ENCODE measurements at places on chromosomes 7 and 10.

- no peak for DNase-seq
Observed at GRCh38 chr10:78298835-78299234, 265.2 kb downstream of the RPS24 start.

GRCh38 chr7:117110480-117111315, 157.4 kb downstream of the ST7 start:
- DNase-seq: peak; percentile 45

DNA sequence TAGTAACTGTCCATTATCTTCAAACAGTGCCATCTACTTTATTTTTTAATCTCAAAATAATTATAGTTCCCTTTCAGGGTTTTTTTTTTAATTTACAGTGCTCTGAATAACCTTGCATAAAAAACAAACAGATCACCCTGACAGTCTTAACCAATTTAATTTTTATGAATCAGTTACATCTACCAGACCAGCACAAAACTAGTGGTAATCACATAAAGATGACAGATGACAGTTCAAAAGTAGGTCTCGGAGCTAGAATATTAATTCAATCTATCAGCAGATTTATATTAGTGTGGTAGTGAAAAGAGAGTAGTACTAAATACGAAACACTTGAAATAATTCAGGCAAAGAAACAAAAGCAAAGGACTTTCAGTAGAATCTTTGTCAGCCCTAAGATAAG, 53.9 kb downstream of the COL28A1 start:
- no peak for DNase-seq

- DNase-seq: no peak
Observed at GRCh38 chr7:132653366-132653930, 77.2 kb upstream of the PLXNA4 start.

GRCh38 chr7:126302639-126303038, 950.1 kb downstream of the GRM8 start:
- DNase-seq: no peak

- no peak for DNase-seq
Observed at GRCh38 chr7:150594805-150595204, 27.6 kb downstream of the GIMAP4 start.

GRCh38 chr7:47095946-47096345, 486.0 kb downstream of the TNS3 start:
- DNase-seq: no peak

DNA sequence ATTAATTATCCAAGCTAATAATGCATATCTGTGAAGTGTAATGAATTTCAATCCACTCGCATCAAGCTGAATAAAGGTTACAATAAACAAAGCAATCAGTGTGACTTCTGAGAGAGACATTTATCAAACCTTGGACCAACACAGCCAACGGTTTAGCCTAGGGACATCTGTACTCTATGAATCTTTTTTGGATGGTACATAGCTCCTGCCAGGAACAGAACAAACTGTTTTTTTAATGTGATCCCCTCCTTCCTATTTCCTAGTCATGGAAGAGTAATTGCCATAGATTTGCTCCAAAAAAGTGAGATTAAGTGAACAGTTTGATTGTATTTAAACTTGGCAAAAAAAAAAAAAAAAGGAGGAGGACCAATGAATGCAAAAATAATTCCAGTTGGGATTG, 11.2 kb upstream of the NRCAM start:
- DNase-seq: no peak

GRCh38 chr10:88281592-88282347, 301.3 kb downstream of the RNLS start:
- no peak for DNase-seq

DNA sequence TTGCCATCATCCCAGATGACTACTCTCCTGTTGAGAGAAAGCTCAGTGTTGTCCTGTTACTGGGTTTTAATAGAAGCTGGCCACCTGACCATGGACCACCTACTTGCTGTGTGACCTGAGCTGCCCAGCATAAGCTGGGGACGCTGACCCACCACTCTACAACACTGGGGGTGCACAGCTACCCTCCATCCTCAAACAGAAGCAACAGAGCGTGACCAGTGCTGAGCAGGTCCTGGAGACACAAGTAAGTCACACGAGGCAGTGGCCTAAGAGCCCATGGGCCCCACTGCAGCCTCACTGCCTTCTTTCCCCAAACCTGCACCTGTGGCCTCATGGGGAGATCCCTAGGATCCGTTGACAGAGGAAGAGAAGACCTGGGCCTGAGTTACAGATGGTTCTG, 198.6 kb upstream of the ADARB2 start:
- no peak for DNase-seq

GRCh38 chr7:27254625-27255024, 12.0 kb downstream of the EVX1 start:
- no peak for DNase-seq

DNA sequence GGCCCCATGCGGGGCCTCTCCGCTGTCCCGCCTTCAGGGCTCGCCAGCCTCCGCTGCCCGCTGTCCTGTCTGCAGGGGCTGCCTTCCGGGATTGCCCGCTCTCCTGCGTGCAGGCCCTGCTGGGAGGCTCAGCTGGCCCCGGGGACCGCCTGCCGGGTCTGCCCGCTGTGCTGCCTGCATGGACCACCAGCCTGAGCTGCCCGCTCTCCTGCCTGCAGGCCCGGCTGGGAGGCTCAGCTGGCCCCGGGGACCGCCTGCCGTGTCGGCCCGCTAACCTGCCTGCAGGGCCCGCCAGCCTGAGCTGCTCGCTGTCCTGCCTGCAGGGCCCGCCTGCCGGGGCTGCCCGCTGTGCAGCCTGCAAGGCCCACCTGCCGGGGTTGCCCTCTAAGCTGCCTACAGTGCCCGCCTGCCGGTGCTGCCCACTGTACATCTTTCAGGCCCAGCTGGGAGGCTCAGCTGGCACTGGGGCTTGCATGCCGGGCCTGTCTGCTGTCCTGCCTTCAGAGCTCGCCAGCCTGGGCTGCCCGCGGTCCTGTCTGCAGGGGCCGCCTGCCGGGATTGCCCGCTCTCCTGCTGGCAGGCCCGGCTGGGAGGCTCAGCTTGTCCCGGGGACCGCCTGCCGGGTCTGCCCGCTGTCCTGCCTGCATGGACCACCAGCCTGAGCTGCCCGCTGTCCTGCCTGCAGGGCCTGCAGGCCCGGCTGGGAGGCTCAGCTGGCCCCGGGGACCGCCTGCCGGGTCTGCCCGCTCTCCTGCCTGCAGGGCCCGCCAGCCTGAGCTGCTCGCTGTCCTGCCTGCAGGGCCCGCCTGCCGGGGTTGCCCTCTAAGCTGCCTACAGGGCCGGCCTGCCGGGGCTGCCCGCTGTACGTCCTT, 165.1 kb downstream of the GLRX3 start:
- peak; percentile 64 for DNase-seq

- DNase-seq: no peak
Observed at GRCh38 chr7:158613481-158613880, 25.9 kb upstream of the PTPRN2 start.

Data from activated naive CD4-positive, alpha-beta T cell treated with Interleukin-2 at 50 U/mL for 16 hours (primary cell).